ENCODE measurements at places on chromosomes 12 and 14.

- DNase-seq, result no peak
These were observed 456.6 kb downstream of the VRK1 start for GRCh38 chr14:97253756-97254155.

DNA sequence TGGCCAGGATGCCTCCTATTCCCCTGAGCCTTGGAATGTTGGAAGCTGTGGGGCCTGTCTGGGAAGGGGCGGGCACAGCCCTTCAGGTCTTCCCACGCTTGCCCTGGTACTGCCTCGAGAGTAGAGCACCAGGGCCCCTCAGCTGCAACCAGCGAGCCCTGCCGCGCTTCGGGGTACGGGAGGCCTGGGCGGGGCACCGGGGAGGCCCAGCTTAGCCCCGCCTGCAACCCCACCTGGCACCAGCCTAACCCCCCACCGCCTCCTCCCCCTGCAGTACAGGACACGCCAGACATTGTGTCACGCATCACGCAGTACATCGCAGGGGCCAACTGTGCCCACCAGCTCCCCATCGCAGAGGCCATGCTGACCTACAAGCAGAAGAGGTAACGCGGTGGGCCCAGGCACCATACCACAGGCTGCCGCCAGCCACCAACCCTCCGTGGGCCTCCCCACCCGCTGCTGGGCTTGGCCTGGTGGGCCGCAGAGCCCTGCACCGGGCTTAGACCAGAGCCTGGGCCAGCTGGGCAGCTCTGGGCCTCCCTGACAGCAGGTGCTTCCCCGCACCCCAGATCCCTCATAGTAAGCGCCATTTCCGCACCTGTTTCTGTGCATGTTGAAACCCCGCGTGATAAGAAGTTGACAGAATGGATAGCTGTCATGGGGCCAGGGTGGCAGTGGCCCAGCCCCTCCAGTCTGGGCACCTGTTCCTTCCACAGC, 13.6 kb upstream of the TEX22 start:
- no peak for DNase-seq

DNA sequence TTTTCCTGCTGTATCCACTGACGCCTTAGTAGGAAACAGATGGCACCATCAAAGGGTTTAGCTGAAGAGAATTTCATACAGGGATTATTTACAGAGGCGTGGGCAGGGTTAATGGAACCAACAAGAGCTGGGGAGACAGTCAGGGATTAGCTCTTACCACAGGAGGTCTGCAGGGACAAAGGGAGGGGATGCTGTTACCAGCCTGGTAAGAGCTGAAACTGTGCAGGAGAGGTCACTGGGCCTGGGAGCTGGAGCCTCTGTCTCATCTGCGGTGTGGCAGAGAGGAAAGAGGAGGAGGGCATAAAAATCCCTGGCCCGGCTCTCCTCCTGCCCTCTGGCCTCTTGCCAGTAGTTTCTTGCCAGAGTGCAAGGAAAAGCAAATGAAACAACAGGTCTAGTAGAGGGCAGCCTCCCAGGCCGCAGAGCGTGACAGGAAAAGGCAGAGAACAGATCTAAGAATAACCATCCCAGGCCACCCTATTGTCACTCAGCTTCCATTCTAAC, 18.9 kb upstream of the POC1B start:
- DNase-seq, result peak; percentile 52

DNA sequence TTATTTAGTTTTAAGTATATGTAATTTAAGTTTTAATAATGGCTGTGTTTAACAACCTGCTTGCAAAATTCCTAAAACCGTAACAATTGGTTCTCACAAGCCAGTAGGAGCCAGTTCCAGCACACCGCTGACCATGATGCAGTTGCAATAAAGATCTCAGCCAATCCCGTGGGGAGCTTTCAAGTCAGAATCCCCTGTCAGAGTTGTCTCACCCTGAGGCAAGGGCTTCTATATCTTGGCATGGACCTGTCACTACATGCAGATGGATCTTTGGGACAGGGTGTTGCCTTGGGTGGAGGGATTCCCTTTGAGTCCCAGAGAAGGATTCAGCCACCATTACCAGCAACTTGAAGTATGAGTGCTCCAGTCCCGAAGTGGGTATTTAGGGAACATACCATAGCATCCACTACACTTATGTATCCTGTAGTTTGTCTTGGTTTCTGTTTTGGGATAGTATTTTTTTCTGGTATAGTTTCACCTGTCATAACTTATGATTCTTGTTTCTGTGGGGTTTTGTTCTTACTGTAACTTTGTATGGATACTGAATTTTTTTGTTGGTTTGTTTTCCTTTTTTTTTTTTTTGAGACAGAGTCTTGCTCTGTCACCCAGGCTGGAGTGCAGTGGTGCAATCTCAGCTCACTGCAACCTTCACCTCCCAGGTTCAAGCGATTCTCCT, 30.1 kb upstream of the LIMA1 start:
- no peak for DNase-seq

GRCh38 chr12:22374508-22374907, 40.0 kb upstream of the ST8SIA1 start:
- DNase-seq, result no peak

DNA sequence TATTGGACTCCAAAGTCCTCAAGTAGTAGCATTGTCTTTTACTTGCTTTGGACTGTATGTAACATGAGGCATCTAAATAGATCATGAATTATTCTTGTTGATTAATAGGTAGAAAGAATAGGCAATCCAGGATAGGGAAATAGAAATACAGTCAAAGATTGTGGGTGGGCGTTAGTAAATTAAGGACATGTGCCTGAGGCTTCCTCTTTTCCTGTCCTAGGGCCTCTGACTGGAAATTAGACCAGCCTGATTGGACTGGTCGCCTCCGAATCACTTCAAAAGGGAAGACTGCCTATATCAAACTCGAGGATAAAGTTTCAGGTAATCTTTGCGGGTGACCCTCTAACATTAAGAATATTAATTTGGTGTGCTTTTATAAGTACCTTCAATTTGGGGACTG, 7.6 kb downstream of the NECAP1 start:
- DNase-seq, result no peak

DNA sequence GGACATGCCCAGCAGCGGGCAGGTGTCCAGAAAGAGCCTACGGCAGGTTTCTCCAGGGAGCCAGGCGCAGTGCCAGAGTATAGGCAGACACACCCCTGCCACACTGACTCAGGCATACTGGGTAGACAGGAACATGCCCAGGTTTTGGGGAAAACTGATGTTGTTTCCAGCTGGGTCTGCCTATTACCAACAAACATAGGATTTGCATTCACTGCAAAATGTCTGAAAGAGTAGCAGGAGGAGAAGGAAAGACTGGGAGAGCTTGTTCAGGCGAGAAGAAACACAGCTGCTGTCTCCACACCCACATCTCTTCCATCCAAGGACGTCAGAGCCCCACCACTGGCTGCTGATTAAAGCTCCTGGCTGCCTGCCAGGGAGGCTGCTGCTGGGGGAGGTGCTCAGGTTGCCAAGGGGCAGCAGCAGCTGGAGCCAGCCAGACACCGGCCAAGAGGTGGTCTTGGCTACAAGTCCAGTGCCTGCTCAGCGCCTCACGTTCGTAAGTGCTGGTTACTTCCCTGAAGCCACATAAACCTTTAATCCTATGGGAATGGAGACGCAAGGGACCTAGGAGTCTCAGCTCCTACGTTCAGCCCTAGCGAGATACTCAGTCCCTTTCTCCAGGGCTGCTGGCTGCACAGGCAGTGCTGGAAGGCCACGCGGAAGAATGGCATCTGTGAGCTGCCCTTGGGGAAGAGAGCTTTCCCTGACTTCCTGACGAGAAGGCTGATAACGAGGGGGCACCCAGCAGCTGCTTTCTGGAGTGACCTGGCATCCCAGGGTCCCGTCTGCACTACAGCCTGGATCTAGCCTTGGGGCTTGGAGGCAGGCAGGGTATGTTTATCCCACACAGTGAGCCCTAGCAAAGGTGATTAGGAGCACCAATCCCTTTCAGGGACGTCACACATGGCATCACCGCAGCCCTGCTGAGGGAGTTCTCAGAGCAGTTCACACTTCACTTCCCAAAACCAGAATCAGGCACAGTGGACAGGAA, 58.1 kb downstream of the PLEKHG3 start:
- peak; percentile 84 for DNase-seq

DNA sequence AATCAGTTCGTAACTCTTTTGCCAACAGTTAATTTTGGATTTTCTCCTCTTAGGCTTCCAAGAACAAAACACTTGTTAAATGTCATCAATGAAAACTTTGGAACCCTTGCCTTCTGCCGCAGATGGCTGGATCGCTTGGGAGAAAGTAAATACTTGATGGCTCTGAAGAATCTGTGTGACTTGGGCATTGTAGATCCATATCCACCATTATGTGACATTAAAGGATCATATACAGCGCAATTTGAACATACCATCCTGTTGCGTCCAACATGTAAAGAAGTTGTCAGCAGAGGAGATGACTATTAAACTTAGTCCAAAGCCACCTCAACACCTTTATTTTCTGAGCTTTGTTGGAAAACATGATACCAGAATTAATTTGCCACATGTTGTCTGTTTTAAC, 37.7 kb downstream of the USP44 start:
- DNase-seq, result no peak

- DNase-seq, result peak; percentile 45
These were observed 15.5 kb downstream of the DCAF5 start for GRCh38 chr14:69137416-69137815.

GRCh38 chr12:64090047-64090446, 132.0 kb downstream of the KICS2 start:
- no peak for DNase-seq

- no peak for DNase-seq
These were observed 498.4 kb downstream of the RMST start for GRCh38 chr12:97960741-97961608.

DNA sequence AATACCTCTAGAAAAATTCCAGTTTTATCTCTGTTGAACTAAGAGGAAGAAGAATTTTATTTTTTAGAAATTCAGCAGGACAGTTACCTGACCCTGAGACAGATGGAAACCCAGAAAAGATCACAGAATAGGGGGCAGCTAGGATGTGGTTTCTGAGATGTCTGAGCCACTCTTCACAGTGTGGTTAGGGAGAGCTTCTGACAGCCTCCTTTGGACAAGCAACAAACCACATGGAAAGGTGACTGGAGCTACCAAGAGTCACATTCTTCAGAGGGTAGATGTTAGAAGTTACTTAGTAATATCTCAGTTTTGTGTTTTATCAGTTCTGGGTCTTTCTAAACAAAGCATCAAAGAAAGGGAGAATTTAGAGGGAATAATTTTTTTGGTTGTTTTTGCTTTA, 117.3 kb upstream of the NAP1L1 start:
- peak; percentile 15 for DNase-seq

GRCh38 chr12:42729535-42729900, 140.0 kb upstream of the PRICKLE1 start:
- peak; percentile 60 for DNase-seq

DNA sequence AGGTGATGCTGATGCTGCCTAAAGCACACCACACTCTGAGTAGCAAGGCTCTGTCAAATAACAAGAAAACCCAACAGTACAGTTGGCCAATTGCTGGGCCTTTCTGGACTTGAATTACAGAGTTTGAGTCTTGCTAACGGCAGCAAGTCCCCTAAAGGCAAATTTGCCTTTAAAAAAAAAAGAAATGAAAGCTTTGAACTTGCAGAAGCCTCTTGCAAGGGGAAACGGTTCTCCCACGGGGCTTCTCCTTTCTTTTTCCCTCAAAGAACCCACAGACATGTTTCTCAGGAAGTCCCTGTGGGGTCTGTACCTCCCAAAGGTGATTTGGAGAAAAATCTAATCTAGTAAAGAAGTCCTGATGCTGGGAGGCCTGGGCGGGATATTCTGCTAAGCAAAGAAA, 191.3 kb upstream of the MYL2 start:
- DNase-seq, result no peak

All from EH (cell line).